HS-5 (cell line): ENCODE measurements at places on chromosomes 2 and 18.

DNA sequence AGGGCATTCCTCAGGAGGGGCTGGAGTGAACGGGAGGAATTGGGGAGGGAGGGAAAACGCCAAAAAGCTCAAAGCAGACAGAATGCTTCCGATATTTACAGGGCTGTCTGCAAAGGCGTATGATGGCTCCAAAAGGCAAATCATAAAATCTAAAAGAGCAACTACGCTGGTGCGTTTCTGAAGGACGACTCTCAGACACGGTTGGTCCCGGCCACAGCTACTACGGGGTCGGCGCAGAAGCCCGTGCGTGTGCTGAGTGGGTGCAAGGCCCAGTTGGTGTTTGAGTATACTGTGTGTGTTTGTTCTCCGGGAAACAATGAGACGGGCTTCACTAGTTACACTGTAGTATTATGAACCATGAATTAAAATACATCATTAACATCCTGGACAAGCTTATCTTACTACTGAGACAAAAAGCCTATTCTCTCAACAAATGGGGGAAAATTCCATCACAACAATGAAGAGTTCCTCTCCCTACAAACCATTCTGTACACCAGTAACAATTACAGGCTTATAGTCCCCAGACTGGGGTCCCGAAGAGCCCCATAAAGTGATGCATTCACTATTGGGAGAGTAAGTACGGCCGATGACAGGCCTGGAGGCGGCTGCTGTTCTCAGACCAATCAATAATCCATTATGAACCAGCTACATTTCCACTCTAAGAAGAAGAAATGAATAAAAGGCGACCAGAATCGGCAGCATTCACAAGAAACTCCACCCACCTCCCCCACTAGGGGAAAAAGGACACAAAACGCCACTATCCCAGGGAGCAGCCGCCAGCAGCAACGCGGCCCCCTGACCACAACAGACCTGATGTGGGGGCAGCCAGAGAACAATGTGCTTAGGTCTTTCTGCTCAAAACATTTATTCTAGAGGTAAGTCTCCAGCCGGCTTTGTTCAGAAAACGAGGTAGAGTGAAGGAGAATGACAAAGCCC is 43.4 kb downstream of the ZNF516 start:
- no peak for DNase-seq

- DNase-seq, result peak; percentile 93
Measured at GRCh38 chr2:150526827-150527226, 39.4 kb upstream of the RND3 start.

- no peak for DNase-seq
Measured at GRCh38 chr2:118350621-118351020, 262.4 kb downstream of the INSIG2 start.

- DNase-seq, result no peak
Measured at GRCh38 chr2:155026651-155027174, 328.2 kb downstream of the KCNJ3 start.

DNA sequence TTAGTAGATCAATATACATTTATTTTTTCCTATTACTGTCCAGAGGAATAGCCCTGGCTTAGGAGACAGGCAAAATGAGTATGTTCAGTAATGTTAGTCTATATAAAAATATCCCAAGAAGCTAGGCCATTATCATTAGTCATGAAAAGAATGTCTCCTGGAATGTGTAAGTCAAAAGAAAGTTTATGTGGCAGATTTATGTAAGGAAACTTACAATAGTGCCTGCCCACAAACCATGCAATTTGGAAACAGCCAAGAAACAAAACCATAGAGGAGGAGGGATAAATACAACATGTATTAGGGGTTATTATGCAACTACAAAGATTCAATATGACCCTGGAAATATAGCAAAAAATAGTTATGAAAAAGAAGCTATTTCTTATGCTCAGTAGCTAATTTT is 96.3 kb downstream of the NOL4 start:
- no peak for DNase-seq

- DNase-seq, result no peak
Measured at GRCh38 chr18:42830936-42831335, 284.5 kb downstream of the RIT2 start.

DNA sequence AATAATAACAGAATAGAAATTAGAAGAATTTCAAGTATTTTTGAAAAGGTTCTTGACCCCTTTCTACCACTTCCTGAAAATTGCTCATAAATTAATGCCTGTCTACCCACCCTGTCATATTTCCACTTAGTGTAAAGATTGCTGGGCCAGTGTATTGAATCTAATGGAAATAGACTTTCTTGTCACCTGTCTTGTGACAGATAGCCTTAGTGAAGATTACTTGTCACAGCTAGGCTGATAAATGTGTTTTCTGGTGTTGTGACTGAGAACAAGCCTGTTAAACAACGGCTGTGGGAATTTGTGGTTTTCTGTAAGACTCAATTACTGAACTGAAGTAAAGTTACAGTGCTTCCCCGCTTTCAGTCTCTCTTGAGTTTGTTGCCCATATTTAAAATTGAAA is 37.0 kb downstream of the PIK3C3 start:
- no peak for DNase-seq
